ENCODE measurements at places on chromosomes 5 and 9.

GRCh38 chr5:173069671-173070070 is 13.5 kb downstream of the CREBRF start:
- DNase-seq, result no peak
- H3K27ac ChIP-seq, result no peak overlapping the region
- H3K4me3 ChIP-seq, result no peak overlapping the region
- no peaks in the 10 kb centered on the region for H3K36me3 ChIP-seq
- H3K27me3 ChIP-seq, result no peaks in the 10 kb centered on the region

- no peaks in the 10 kb centered on the region for H3K4me1 ChIP-seq
- H3K4me3 ChIP-seq, result no peak overlapping the region
- H3K27ac ChIP-seq, result no peak overlapping the region
- H3K36me3 ChIP-seq, result peaks cover 6% of the 10 kb centered on the region
- no peak for DNase-seq
- H3K27me3 ChIP-seq, result no peaks in the 10 kb centered on the region
These were observed 16.4 kb downstream of the SH3GLB2 start for GRCh38 chr9:129011761-129012181.

DNA sequence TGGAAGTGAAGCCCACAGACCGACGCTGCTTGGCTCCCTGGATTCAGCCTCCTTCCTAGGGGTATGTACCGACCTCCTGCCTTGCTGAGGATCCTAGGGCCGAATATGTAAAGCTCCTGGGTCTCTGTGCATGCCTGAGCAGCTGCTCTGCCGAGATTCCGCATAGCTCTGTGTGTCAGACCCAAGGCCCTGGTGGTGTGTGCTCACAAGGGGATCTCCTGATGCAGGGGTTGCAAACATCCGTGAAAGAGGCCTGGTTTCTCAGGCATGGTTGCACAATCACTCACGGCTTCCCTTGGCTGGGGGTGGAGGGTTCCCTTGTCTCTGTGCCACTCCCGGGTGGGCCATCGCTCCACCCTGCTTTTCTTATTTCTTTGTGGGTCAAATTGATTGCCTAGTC is 19.9 kb upstream of the SVEP1 start:
- no peaks in the 10 kb centered on the region for H3K4me1 ChIP-seq
- H3K4me3 ChIP-seq, result no peak overlapping the region
- no peak for DNase-seq
- no peaks in the 10 kb centered on the region for H3K36me3 ChIP-seq

- no peak overlapping the region for H3K4me3 ChIP-seq
- DNase-seq, result no peak
- no peaks in the 10 kb centered on the region for H3K27me3 ChIP-seq
These were observed 180.4 kb downstream of the MLLT3 start for GRCh38 chr9:20441711-20442423.

- H3K4me3 ChIP-seq, result no peak overlapping the region
- no peaks in the 10 kb centered on the region for H3K36me3 ChIP-seq
These were observed 564.4 kb downstream of the SEMA5A start for GRCh38 chr5:8981496-8981895.

GRCh38 chr5:158953929-158954534 is 145.7 kb downstream of the EBF1 start:
- peaks cover 12% of the 10 kb centered on the region for H3K4me1 ChIP-seq
- H3K27ac ChIP-seq, result no peak overlapping the region
- H3K36me3 ChIP-seq, result no peaks in the 10 kb centered on the region
- H3K27me3 ChIP-seq, result no peaks in the 10 kb centered on the region
- DNase-seq, result no peak

DNA sequence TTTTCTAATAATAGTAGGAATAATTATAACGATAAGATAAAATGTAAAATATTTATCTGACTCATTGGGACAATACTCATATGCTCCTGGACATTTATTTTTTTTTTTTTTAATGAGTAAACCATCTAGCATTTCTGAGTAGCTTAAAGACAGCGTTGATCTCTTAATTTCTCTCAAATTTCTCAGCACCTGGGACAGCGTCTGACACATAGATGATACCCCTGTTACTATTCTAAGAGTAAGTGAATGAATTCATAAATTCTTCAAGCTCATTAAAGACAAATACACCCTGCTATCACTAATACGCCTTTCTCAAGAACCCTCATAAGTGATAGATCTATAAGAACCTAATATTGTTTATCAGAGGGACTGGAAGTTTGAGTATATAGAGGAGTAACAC is 12.0 kb upstream of the HTR4 start:
- no peak for DNase-seq
- H3K4me3 ChIP-seq, result no peak overlapping the region
- H3K4me1 ChIP-seq, result no peaks in the 10 kb centered on the region
- H3K27ac ChIP-seq, result no peak overlapping the region
- H3K36me3 ChIP-seq, result no peaks in the 10 kb centered on the region

GRCh38 chr5:58108511-58108910 is 351.4 kb downstream of the PLK2 start:
- DNase-seq, result no peak
- no peaks in the 10 kb centered on the region for H3K36me3 ChIP-seq
- H3K4me3 ChIP-seq, result no peak overlapping the region
- H3K27me3 ChIP-seq, result no peaks in the 10 kb centered on the region
- H3K4me1 ChIP-seq, result no peaks in the 10 kb centered on the region

DNA sequence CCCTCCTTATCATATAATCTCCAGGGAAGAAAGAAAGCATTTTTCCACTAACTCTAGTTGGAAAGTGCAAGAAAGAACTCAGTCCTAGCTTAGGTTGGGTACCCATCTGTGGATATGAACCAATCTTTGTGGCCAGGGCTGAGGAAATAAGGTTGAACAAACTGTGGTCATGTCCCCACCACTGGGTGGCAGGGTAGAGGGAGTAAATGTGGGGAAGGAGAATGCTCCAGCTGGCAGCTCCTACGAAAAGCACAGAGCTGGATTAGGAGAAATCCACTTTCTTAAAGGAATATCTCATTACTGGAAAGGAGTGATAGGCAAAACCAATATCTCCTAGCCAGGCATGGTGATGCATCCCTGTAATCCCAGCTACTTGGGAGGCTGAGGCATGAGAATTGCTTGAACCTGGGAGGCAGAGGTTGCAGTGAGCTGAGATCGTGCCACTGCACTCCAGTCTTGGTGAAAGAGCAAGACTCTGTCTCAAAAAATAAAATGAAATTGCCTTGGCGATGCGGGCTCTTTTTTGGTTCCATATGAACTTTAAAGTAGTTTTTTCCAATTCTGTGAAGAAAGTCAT is 175.1 kb downstream of the CCDC192 start:
- no peak overlapping the region for H3K27ac ChIP-seq
- no peaks in the 10 kb centered on the region for H3K4me1 ChIP-seq
- no peak for DNase-seq
- no peaks in the 10 kb centered on the region for H3K27me3 ChIP-seq
- no peak overlapping the region for H3K4me3 ChIP-seq

- no peak overlapping the region for H3K27ac ChIP-seq
- no peak for DNase-seq
- H3K36me3 ChIP-seq, result no peaks in the 10 kb centered on the region
- no peak overlapping the region for H3K4me3 ChIP-seq
- no peaks in the 10 kb centered on the region for H3K27me3 ChIP-seq
- no peaks in the 10 kb centered on the region for H3K4me1 ChIP-seq
These were observed 174.2 kb downstream of the CRB2 start for GRCh38 chr9:123530244-123530643.

GRCh38 chr9:22169243-22169642 is 160.1 kb upstream of the CDKN2B start:
- H3K27ac ChIP-seq, result no peak overlapping the region
- DNase-seq, result no peak
- H3K4me1 ChIP-seq, result no peaks in the 10 kb centered on the region
- H3K4me3 ChIP-seq, result no peak overlapping the region

DNA sequence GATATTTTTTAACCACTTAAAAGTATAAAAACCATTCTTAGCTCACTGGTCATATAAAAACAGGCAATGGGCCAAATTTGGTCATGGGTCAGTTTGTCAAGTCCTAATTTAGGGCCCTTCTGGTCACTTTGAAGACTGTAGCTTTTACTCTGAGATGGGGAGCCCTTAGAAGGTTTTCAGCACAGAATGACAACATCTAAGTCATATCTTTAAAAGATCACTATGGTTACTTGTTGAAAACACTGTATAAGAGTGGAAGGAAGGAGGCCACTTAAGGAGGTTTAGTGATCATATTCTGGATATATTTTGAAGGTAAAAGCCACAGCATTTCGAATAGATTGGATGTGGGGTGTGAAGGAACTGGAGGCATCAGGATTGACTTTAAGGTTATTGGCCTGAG is 76.7 kb downstream of the STRBP start:
- H3K4me1 ChIP-seq, result no peaks in the 10 kb centered on the region
- H3K27me3 ChIP-seq, result no peaks in the 10 kb centered on the region
- DNase-seq, result no peak

DNA sequence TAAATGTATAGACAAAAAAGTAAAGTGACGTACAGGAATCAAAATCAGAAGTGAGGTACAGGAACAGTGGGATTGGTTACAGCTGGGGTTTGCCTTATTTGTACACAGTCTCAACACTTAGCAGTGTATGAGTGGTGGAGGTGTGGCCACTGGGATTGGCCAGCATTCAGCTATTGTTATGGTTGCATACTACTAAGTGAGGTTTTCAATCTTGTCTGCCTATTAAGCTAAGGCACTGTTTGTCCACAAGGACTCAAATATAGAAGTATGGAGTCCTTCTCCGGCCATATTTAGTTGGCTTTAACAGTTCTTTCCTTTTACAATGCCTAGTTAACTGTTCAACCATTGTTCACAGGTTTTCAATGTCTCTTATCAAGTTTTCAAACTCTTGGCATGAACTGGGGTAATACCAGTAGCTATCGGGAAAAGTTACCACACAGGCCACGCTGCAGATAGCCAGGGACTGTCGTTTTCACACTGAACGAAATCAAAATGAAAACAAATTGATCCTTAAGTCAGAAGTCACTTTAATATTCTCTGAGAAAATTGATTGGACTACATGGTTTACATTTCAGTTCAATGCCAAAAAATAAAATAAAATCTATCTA is 176.0 kb upstream of the FREM1 start:
- no peak overlapping the region for H3K27ac ChIP-seq
- no peak for DNase-seq
- H3K36me3 ChIP-seq, result no peaks in the 10 kb centered on the region
- H3K4me1 ChIP-seq, result no peaks in the 10 kb centered on the region

DNA sequence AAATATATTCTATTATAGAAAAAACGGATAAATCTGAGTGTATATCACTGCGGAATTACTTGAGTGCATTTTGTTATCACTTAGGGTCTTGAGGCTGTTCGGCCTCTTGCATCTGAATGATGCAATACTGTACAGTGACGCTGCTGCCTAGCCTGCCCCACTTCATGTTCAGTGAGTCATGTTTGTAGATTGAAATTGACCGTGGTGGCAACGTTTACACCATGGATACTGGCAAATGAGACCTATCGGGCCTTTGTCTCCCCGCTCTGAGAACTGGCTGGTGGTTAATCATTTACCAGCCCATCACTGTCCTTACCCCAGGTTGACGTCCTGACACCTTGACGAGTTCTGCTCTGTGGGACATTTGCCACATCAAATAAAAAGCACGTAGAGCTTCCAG is 510.1 kb upstream of the ADAMTS16 start:
- no peak overlapping the region for H3K27ac ChIP-seq
- H3K4me3 ChIP-seq, result no peak overlapping the region
- no peaks in the 10 kb centered on the region for H3K36me3 ChIP-seq
- no peaks in the 10 kb centered on the region for H3K4me1 ChIP-seq

DNA sequence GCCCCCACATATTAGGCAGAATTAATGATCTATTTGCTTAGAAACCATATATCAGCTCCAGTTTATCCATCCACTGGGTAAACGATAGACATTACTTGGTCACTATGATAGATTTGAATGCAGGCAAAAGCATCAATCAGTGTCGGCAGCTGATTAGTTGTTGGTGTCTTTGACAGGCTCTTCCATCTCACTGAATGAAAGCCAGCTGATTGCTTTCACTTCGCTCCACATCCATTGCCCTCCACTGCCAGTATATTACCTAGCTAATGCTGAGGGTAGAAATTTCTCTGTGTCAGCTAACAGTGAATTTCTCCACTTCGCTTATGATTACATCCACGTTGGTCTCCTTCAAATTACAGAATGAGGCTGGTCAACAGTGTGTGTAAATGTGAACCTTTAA is 821.3 kb upstream of the TYRP1 start:
- H3K4me3 ChIP-seq, result no peak overlapping the region
- H3K36me3 ChIP-seq, result no peaks in the 10 kb centered on the region
- H3K4me1 ChIP-seq, result no peaks in the 10 kb centered on the region
- no peak for DNase-seq
- no peak overlapping the region for H3K27ac ChIP-seq

DNA sequence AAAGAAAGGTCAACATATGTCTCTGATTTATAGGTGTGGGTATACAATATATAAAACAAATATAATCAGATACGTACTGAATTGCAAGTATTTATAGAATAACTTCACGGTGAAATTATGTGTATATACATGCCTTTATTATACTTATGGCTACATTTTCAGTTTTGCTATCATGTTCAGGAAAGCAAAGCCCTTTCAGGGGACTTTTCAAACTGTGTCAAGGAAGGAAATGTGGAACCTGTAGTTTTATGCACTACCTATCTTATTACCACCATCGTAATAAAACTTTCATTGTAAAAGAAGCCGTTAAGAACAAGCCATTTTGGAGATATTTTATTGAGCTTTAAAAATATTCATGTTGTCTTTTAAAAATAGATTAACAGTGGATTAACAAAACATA is 257.2 kb downstream of the PJA2 start:
- H3K36me3 ChIP-seq, result no peaks in the 10 kb centered on the region
- H3K27ac ChIP-seq, result no peak overlapping the region
- no peaks in the 10 kb centered on the region for H3K4me1 ChIP-seq
- no peak overlapping the region for H3K4me3 ChIP-seq

DNA sequence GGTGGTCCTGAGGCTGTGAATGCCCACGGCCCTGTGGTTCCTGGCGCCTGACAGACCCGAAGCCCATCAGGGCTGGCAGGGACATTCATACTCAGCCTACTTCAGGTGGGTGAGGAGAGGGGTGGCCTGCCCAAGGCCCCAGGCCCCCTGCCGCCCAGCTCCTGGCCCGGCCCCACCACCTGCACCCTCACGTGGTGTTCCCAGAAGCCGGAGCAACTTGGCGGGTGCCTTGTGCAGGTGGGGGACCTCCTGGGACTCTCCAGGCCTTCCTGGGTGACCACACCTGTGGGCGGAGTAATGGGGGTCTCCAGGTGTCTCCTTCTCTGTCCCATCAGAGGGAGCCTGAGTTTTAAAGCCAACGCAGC is 36.8 kb upstream of the UBAC1 start:
- no peaks in the 10 kb centered on the region for H3K36me3 ChIP-seq
- peaks cover 2% of the 10 kb centered on the region for H3K4me1 ChIP-seq
- DNase-seq, result no peak

GRCh38 chr9:35338086-35338485 is 151.8 kb upstream of the RUSC2 start:
- no peak overlapping the region for H3K27ac ChIP-seq
- no peak overlapping the region for H3K4me3 ChIP-seq
- no peaks in the 10 kb centered on the region for H3K4me1 ChIP-seq
- H3K27me3 ChIP-seq, result no peaks in the 10 kb centered on the region

- no peaks in the 10 kb centered on the region for H3K27me3 ChIP-seq
- no peaks in the 10 kb centered on the region for H3K36me3 ChIP-seq
- H3K27ac ChIP-seq, result no peak overlapping the region
- H3K4me3 ChIP-seq, result no peak overlapping the region
These were observed 250.9 kb downstream of the ADGRV1 start for GRCh38 chr5:90809311-90810056.

- no peaks in the 10 kb centered on the region for H3K4me1 ChIP-seq
- no peak overlapping the region for H3K4me3 ChIP-seq
- H3K27ac ChIP-seq, result no peak overlapping the region
- no peaks in the 10 kb centered on the region for H3K27me3 ChIP-seq
- H3K36me3 ChIP-seq, result no peaks in the 10 kb centered on the region
- no peak for DNase-seq
These were observed 71.4 kb downstream of the GABBR2 start for GRCh38 chr9:98637381-98637780.
